A172 (cell line): ENCODE measurements at places on chromosomes 12 and 14. TPM values are rescaled to one million over a fixed set of nuclear protein-coding genes. Genes with fewer than 3 reads are reported as not detected.

RPL10L gene
- total RNA-seq = not detected in 2 replicates

DBX2 gene
- total RNA-seq = not detected in 2 replicates

CIPC gene
- total RNA-seq = 9.9 and 13.5 TPM in 2 replicates

LPAR5 gene
- total RNA-seq = 2.5 TPM in 2 replicates

SMCO3 gene
- not detected in 2 replicates for total RNA-seq

YY1 gene
- total RNA-seq = 31.0 and 31.3 TPM in 2 replicates

OLR1 gene
- 26.5 and 27.9 TPM in 2 replicates for total RNA-seq

HHIPL1 gene
- not detected in 2 replicates for total RNA-seq

LMNTD1 gene
- not detected in 2 replicates for total RNA-seq

FOXN4 gene
- total RNA-seq = not detected in 2 replicates

UNC79 gene
- total RNA-seq = not detected in 2 replicates

PPP4R4 gene
- total RNA-seq = 1.5 and 3.6 TPM in 2 replicates

B3GNT4 gene
- 0.22 and 3.7 TPM in 2 replicates for total RNA-seq

NDUFA12 gene
- 158 and 163 TPM in 2 replicates for total RNA-seq

TPPP2 gene
- not detected in 2 replicates for total RNA-seq

PHLDA1 gene
- 48.3 and 61.6 TPM in 2 replicates for total RNA-seq

PARP2 gene
- 17.5 and 20.1 TPM in 2 replicates for total RNA-seq

MYL2 gene
- total RNA-seq = 1.1 and 1.4 TPM in 2 replicates

GYS2 gene
- not detected in 2 replicates for total RNA-seq

AKAP3 gene
- 0.14 TPM in 1 of 2 replicates, not detected in the other for total RNA-seq

SARNP gene
- total RNA-seq = 227 and 308 TPM in 2 replicates

TSPAN19 gene
- total RNA-seq = not detected in 2 replicates

MORN3 gene
- 0.02 and 1.5 TPM in 2 replicates for total RNA-seq

LUM gene
- total RNA-seq = 0.22 and 10.1 TPM in 2 replicates

UTP20 gene
- 21.7 and 23.2 TPM in 2 replicates for total RNA-seq
